ENCODE measurements at places on chromosomes 13 and 19.

DNA sequence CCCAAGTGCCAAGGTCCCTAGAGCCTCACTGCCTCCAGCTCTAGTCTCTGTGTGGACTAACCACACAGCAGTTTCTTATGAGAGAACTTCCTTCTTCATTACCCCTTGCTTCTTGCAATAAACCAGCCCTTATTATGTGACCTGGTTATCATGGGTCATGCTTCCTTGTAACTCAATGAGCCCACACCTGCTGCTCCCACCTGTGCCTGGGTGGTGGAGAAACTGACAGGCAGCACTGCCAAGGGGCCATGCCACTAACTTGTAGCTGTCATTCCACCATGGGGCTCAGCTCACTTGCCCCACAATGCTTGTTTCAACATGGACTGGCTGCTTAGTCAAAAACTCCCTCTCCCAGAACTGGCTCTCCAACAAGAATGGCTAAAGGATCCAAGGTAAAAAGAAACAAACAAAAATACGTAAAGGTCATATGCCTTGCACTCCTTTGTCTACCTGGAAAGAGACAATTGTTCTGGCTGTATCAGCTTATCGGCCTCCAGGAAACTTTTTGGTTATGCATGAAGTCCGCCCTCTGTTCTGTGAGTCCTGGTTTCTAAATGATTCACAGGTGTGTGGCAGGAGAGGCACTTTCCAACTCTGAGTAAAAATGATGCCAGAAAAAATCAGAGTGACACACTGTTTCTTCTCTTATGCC, 446.4 kb downstream of the COG6 start:
- no peak for DNase-seq

GRCh38 chr13:98999639-98999952, 21.7 kb upstream of the DOCK9 start:
- DNase-seq, result no peak

DNA sequence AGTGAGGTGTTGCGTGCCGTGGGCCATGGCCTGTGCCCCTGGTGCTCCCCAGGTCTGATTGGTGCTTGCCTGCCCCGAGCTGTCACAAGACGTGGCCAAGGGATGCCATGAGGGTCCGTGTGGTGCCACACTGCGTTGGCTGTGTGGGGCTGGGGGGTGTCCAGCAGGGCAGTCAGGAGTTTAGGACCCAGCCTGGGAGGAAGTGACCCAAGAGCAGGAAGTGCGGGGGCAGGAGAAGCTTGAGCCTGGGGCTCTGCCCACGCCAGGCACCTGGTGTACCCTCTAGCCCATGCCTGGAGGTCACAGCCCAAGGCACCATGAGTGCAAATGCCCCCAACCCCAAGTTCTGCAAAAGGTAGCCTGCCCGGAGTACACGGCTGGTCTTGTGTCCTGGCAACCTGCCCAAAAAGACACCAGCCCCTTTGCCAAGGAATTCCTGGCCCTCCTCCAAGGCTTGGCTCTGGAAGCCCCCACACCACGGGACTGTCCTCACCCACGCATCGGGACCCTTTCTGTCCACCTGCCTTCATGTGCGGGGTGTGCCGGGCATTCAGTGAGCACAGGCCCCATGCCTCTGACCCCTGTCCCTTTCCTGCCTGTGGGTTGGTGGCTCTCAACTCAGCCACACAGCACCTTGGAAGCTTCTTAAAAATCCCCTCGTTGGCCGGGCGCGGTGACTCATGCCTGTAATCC, 24.9 kb downstream of the MPND start:
- DNase-seq, result no peak

GRCh38 chr19:42421591-42422031, 5.6 kb downstream of the LIPE start:
- no peak for DNase-seq

DNA sequence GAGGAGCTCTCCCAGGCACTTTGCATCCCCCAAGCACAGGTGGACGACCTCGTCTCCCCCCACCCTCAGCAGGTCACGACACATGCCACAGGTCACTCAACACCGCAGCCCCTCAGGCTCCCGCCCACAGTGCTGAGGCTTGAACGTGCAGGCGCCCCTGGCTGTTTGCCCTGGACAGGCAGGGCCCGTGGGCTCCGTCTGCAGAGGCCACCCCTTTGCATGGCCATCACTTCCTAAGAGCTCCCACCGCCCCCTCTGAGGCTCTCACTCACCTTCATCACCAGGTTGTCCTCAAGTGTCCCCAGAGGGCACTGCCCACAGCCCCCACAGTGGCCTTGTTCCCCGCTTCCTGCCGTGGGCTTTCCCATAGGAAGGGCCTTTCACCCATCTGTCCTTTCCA, 132.1 kb upstream of the MCF2L start:
- DNase-seq, result no peak

DNA sequence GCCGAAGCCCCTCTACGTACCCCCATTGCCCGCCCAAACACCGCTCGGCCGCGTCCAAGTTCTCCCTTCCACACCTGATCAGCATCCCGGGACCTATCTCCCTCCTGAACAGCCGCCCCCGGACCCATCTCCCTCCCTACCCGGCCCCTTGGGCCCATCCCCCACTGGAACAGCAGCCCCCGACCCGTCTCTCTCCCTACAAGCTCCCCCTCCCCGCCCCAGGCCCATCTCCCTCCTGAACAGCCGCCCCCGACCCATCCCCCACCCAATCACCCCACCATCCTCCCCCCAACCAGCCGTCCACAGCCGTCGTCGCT, 610 bp downstream of the ZSCAN1 start:
- no peak for DNase-seq

DNA sequence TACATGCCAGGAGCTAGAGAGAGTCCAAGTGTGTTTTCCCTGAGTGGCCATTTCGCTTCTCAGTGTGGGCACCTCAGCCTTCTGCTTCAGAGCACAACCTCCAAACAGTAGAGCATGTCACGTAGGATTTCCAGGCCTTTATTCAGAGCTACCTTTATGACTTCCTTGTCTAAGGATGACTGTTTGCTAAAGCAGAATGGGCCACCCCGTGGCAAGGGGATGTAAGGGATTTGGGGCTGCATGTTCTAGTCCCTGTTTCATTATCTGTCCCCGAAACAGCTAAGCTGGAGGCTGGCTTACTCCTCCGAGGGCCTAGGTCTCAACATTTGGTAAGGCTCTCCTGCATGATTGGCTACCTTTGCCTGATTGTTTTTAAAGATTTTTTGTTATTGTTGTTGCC, 6.0 kb downstream of the RNASEH2B start:
- DNase-seq, result peak; percentile 59

DNA sequence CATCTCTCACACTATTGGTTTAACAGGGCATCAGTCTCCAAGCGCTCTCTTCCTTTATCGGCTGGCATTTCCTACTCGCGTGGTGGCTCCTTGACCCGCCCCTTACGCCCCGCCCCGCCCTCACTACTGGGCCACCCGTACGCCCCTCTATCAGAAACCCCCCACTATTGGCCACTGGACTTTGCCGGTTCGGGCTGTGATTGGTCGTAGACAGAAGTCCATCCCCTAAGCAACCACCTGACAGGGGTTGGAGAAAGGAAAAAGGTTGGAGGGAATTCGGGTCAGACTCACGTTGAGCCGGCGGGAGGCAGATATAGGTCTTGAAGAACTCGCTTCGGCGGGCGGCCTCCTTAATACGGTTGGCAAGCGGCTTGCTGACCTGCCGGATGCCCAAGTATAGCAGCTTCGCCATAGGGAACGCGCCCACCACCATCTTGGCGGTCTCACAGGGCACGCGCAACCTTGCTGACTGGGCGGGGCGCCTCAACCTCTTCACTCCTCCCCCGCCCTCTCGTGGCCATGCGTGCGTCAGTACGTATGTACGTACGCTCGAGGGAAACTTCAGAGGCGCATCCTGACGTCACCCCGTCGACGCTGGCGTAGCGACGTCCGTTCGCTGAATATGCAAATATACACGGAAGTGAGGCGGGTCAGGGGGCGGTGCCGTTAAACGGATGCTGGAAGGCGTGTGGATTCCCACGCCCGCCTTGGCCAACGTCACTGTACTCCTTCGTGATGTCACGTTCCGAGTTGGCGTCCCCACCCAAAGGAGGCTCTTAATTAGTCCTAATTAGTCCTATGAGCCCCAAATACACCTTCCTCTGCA, at the start of gene OPA3:
TSS of gene OPA3 (minus strand) at position 471 of the 826 bp plus-strand sequence. CDS start at position 433, 38 bp downstream.
- DNase-seq, result peak; percentile 100

DNA sequence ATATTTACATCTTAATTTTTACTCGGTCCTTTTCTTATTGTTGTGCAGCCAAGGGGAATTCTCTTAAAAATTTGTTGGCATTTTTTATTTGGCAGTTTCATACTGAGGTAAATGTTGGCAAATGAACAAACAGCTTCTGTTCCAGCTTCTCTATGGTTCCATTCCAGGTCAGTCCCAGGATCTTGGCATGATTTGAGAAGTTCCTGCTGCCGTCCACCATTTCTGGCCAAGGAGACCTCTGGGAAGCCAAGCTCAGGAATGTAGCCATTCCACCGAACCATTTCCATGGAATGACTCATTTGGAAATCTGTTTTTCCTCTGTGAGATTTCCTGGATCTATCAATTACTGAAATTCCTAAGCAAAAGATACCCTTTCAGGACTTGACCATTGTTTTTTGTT, 43.9 kb downstream of the SLC10A2 start:
- no peak for DNase-seq

DNA sequence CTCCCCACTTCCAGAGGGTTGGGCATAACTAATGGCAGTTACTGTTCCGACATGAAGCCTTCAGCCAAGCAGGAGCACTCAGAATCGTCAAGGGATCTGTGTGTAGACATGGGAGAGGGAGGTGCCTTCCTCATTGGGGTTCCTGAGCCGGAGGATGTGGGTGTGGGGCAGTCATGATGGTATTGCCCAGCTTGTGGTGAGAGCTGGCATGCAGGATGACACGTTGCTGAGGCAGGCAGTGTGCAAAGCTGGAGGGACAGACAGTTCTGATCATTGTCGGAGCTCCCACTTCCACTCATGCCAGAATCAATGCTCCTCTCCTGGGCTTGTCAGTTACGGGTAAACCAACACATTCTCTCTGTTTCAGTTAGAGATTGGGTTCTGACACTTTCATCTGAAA, 83.9 kb upstream of the TSC22D1 start:
- no peak for DNase-seq

DNA sequence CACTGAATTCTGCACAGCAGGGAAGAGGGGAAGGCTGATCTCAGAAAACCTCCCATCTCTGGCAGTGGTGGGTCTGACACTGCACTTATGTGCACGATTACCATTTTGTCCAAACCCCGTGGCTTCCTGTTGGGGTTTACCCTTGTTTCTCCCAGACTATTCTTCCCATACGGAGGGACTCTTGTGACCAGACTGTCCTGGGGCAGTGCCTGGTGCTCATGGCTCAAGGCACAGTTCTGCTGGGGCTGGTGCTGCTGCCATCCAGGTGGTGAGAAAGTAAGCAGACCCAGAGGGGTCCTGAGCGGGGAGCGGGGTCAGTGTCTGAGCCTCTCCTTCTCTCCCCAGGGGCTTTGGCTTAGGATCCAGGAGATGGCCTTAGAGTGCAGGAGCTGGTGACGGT, 5.1 kb upstream of the SIGLEC9 start:
- no peak for DNase-seq

GRCh38 chr13:51714663-51715168, 89.2 kb downstream of the DHRS12 start:
- no peak for DNase-seq

DNA sequence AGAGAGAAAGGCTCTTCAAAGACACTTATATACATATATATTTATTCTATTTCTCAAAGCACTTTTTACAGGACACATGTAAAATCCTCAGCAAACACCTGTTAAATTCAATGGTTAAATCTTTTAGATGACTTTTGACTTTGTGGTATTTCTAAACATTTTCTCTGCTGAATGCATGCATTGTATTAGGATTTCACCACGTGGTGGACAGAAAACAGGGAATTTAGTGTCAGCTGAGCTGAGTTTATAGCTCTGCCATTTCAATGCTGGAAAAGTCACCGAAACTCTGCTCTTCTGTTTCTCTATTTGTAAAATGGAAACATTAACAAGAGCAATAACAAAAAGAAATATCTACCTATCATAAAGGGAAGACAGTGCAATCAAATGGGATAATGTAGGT, 375.6 kb downstream of the ENOX1 start:
- no peak for DNase-seq

GRCh38 chr13:92574499-92574898, 652.1 kb upstream of the GPC6 start:
- no peak for DNase-seq

DNA sequence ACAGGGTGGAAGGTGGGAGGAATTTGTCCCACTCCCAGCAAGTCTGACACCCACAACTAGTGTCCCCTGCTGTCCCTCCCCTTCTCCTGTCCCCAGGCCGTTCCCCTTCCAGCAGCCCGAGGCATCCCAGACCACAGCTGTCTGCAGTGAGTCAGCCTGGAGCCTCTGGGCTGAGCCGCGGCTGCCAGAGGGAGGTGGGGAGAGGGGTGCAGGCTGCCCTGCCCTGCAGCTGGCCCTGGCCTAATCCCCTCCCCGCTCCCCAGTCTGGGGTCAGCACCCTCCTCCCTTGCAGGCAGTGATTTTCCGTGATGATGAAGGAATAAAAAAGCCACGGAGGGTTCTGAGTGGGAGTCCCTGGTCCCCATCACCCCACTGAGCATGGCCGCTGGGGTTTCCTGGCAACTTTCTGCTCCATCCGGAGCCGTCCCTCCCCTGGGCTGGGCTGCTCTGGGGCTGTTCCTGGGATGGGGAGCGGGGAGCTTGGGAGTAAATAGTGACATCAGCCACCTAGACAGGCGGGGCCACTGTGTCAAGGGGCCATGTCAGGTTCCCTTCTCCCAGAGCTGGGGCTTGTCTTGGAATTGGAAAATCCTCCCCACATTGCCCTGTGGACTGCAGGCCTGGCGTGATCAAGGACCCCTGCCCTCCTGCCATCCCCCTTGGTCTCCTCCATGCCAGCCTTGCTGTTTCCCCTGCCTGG, 16.8 kb downstream of the SPC24 start:
- DNase-seq, result peak; percentile 72

DNA sequence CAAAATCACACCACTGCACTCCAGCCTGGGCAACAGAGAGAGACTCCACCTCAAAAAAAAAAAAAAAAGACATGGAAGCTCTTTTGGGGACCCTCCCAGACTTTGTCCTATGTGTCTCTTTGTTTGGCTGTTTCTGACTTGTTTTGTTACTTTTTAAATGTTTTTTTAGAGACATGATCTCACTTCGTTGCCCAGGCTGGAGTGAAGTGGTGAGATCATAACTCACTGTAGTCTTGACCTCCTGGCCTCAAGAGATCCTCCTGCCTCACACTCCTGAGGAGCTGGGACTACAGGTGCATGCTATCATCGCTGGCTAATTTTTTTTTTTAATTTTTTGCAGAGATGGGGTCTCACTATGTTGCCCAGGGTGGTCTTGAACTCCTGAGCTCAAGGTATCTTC, 16.4 kb upstream of the DPP9 start:
- DNase-seq, result no peak

GRCh38 chr13:37608750-37609339, 10.3 kb upstream of the POSTN start:
- DNase-seq, result peak; percentile 1

DNA sequence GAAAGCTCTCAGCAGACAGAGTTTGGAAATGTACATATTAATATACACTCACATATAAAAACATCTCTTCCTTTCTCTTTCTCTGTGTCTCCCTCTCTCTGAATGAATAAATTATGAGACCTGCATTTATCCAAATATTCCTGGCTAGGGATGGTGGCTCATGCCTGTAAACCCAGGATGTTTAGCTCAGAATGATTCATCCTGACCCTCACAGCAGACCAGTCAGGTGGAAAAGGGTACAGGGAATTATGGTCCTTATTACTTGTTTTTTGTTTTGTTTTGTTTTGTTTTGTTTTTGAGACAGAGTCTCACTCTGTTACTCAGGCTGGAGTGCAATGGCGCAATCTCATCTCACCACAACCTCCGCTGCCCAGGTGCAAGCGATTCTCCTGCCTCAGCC, 71.1 kb downstream of the ZNF429 start:
- DNase-seq, result no peak

Data from NCI-H69 (cell line).